CD4-positive, alpha-beta T cell treated with Interleukin-15 for 4 hours (primary cell): ENCODE measurements at places on chromosomes 4 and X.

GRCh38 chrX:111880735-111881134 lies 4.8 kb downstream of the TRPC5OS start:
- DNase-seq, result no peak

GRCh38 chr4:173735049-173735448 lies 205.0 kb upstream of the HAND2 start:
- DNase-seq, result no peak

GRCh38 chr4:84901740-84902281 lies 64.7 kb downstream of the WDFY3 start:
- no peak for DNase-seq

DNA sequence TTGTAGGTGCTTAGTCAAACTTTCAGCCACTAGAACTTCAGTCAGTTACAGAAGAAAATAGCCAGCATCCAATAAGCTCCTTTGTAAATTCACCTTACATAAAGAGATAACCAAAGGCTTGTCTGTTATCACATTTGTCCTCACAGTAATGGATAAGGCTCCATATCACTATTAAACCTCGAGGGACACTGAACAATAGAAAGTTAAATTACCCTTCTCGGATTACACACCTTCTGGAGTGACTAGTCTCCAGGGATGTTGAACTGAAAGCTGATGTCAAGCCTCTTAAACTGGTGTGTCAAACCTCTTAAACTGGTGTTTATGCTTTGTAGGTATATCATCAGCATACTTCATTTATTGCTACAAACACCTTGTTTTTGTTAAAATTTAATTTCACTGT lies 639.0 kb downstream of the CENPC start:
- no peak for DNase-seq

DNA sequence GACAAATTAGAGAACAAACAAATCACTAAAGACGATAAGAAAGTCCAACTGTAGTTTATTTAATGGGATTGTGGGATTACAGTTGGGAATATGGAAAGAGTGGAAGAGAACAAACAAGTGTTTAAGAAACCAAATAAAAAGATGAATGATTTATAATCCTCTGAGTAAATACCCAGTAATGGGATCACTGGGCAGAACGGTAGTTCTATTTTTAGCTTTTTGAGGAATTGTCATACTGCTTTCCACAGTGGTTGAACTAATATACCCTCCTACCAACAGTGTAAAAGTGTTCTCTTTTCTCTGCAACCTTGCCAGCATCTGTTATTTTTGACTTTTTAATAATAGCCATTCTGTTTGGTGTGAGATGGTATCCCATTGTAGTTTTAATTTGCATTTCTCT lies 15.0 kb downstream of the C4orf51 start:
- DNase-seq, result no peak

DNA sequence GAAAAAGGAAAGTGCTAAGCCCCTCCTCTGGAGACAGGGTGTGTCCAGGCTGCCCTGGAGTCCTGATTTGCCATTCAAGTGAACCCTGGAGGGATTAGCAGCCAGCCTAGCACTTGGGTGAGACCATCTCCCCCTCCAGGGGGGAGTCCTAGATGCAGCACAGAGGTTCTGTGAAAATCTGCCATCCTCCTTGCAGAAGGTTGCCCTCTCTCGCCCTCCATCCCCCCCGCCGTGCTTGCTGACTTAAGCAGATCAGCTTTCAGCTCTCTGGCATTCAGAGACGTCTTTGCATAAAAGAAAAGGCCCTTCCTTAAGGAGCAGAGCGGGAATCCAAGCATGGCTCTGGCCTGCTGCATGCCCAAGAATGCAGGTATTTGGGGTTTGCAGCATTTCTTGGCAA lies 102.1 kb upstream of the SCML1 start:
- DNase-seq, result no peak

DNA sequence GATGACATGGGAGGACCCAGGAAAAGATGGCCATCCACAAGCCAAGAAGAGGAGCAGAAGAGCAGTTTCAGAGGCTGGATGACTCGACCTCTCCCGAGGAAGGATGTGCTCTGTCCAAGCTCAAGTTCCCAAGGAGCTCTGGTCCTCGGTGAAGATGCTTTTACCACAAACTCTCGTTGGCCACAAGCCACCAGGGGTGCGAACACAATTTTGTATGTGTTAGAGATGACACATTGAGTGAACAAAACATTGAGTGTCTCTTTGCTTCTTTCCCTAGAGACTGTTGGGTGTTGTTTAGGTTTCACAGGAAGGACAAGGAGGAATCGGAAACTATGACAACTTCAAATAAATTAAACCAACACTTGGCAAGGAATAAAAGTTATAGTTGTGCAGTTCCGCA lies 26.3 kb downstream of the FGFBP1 start:
- DNase-seq, result no peak

DNA sequence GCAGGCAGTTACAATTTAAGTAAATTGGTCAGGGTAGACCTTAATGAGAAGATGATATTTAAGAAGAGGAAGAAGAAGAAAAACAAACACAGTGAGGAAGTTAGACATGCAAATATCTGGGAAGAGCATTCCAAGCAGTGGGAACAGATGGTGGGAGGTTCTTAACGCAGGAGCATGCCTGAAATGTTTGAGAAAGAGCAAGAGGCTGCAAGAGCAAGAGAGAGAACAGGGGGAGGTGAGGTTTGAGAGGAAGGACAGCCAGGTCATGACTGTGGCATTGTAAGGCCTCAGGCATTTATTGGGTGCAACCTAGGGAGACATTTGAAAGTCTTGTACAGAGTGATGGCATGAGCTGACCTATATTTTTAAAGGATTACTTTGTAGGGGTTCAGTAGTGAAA lies 136.0 kb downstream of the UGT8 start:
- DNase-seq, result no peak

GRCh38 chrX:24860140-24860539 lies 155.6 kb downstream of the ARX start:
- no peak for DNase-seq
